ENCODE measurements at places on chromosomes 7 and 10.

GRCh38 chr10:119159332-119159731 is 6.2 kb downstream of the SFXN4 start:
- DNase-seq: no peak

DNA sequence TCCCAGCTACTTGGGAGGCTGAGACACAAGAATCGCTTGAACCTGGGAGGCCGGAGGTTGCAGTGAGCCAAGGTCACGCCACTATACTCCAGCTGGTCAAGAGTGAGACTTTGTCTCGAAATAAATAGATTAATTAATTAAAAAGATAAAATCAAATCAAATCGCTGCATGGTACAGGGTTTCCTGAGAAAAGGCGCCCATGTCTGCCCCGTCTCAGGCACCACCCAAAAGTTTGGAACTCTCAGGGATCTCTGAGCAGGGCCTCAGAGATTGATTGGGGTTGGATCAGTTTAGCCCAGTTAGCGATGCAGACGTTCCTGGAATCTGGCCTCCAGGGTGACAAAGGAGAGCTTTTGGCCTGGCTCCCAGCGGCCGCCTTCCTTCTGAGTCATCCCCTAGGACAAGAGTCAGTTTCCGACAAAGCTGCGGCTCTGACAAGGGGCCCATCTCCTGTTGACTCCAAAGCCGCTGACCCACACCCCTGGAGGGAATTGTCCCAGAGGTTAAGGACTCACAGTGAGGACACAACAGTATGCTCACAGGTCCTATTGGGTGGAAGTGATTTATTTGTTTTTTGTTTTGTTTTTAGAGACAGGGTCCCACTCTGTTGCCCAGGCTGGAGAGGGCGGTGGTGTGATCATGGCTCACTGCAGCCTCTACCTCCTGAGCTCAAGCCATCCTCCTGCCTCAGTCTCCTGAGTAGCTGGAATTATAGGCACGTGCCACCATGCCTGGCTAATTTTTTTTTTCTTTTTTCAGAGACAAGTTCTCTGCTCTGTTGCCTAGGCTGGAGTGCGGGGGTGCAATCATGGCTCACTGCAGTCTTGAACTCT is 6.8 kb downstream of the ORAI2 start:
- no peak for DNase-seq

DNA sequence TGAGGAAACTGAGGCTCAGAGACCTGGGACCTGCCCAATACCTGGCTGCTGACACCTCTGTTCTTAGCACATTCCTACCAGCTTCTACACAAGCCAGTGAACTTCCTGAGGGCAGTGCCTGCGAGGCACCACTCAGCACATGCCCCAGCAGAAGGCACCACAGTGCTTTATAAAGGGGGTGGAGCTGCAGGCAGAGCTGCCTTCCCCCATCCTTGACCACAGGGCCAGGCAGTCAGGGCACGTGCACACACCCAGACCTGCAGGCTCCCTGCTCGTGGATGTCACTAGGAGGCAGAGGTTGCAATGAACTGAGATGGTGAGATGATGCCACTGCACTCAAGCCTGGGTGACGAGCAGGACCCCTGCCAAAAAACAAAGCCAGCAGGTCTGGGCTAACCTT is 39.2 kb upstream of the TUBB8 start:
- DNase-seq: no peak

DNA sequence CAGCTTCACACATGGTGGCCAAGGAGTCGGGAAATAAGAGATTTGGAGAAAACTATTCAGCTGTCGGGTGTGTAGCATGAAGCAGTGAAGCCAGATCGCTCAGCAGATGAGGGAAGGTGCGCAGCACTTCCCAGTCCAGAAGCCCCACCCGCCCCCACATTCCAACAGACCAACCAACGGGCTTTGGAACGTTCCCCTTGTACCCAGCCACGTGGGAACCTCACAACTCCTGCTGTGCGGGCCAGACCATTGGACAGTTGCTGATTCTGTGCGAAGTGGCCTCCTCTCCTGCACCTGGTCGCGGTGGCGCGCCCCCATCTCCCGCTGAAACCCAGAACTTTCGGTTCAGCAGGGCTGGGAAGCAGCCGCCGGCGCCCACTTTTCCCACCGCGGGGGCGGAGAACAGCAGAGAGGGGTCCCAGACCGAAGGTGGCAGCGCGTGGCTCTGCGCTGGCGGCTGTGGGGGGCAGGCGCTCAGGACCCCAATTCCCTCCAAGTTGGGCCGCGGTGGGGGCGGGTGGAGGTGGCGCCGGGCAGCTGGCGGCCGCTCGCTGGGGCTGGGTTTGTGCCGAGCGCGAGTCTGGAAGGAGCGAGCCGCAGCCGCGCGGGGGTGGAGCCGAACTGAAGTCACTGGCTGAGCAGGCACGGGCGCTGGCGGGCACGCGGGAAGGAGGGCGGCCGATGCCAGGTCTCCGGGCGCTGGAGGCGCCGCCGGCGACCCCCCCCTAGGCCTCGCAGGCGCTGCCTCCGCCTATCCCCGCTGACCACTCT is 1301.5 kb upstream of the SORCS1 start:
- no peak for DNase-seq

DNA sequence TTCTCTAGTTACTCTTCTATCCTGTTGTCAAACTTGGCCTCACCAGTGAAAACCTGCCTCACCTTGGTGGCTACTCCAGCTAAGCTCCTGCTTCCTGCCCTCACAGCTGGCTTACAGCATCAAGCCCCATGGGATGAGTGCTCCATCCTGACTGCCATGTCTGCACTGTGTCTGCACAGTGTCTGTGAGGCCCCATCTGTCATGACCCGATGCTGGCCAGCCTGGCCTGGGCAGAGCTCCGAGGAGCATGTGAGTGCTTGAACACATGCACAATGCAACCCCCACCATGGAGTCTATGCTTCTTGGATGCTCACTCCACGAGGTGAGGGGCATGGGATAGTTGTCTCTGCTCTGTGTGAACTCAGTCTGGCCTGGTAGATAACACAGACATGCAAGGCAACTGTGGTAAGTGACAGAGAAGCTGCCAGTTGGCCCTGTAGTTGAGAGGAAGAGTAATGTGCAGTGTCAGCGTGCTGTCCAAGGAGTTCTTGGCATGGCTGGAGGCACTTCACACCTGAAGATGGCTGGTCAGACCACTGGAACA is 207.1 kb upstream of the ZNF32 start:
- DNase-seq: no peak

- DNase-seq: no peak
These were observed 900 bp upstream of the MICALL2 start for GRCh38 chr7:1459920-1460820.

Measured in stimulated activated CD4-positive, alpha-beta T cell treated with anti-CD3 and anti-CD28 coated beads, Interleukin-15, amount 100 ng/mL, for 48 hours (primary cell).